Activated T-cell treated with anti-CD3 and anti-CD28 coated beads for 24 hours (primary cell): ENCODE measurements at places on chromosomes 3 and 15.

DNA sequence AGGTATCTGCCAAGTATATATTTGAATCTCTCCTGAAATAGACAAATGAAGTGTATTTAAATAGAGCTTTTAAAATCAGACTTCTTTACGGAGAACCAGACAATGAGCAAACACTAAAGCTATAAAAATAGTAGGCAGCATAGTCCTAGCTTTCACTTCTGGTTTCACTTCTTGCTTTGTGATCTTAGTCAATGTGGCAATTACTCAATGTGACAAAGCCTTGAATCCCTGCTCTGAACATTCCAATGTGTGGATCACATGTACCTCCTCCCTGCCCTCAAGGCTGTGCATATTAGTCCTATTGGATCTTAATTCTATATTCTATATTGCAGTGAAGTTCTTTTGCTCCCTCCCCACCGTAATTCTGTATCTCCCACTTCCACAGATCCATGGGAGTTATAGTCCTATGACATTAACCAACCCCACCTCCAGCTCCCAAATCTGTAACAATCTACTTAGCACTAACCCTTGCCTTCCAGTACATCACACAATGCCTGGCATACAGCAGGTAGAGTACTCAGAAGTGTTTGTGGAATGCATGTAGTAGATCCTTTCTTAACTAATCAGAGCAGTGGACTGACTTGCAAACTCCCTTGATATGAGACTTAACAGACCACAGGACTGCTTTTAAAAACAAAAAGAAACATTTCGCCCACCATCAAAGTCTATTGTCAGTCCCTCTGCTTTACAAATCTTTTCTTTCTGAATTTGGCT lies 24.3 kb upstream of the CP start:
- DNase-seq: no peak

- no peak for DNase-seq
These were observed 23.9 kb upstream of the CTXND1 start for GRCh38 chr15:80275961-80276360.

DNA sequence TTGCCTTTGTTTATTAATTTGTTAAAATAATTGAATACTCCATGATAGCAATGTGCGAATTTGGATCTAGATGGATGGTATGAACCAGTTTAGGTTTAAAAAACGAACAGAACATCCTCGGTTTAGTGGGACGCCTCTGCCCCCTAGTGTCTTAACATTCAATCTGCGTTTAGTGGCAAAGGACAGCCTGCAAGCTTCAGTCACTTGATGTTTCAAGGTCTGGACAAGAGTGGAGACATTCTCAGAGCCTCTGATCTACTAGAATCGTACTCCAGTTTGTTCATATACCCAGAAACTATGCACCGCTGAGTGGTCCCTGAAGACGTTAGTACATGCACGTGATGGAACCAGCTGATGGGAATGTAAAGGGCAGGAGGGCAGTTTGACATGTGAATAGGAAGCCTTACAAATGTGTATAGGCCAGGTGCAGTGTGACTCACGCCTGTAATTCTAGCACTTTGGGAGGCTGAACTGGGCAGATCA lies 17.8 kb upstream of the ATP13A4 start:
- DNase-seq: peak; percentile 34

DNA sequence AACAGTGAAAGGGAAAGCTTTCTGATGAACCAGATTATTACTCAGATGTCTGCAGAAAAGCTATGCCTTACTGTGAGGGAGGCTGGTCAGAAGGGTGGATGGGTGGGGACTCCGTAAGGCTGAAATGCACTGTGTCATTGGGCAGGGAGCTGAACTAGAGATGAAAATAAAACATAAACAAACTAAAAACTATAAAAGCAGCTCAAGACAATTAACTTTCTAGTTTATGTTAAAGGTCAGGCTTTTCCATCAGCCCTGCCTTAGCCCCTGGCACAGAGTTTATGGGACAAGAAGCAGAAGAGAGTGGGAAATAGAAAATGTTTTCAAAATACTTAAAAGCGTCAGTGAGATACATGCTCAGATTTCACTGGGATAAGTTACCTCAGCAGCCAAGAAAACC lies 310.0 kb upstream of the UBE2E2 start:
- no peak for DNase-seq

GRCh38 chr3:183698756-183699155 lies 1.2 kb downstream of the YEATS2 start:
- DNase-seq: no peak

DNA sequence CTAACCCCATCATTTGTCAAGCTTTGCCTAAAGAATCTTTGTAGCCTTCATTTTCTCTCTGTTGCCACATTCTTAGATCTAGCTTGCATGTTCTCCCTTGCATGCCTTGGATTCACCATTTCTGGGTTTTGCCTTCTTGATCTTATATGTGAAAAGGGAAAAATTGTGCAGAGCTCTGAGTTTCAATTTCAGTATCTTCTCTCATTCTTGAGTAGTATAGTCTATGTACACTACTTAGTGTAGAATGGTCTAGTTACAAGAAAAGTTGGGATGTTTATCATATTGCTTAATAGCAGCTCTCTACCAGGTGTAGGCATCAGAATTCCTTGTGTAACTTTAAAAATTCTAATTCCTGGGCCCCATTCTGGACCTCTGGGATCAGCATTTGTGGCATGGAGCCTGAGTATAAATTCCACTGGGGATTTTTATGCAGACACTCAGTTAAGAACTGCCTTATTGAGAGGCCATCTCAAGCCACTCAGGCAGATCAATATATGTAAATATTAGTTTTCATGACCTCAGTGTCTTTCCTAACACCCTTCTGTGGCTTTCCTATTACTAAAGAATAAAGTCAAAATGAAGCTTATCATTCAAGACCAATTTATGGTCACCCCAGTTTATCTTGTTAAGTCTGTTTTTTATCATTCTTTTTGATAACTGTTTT lies 23.4 kb downstream of the GTF2E1 start:
- no peak for DNase-seq

GRCh38 chr3:149368201-149368673 lies 9.2 kb downstream of the TM4SF1 start:
- no peak for DNase-seq

GRCh38 chr3:164550857-164551256 lies 527.4 kb downstream of the SI start:
- DNase-seq: no peak

DNA sequence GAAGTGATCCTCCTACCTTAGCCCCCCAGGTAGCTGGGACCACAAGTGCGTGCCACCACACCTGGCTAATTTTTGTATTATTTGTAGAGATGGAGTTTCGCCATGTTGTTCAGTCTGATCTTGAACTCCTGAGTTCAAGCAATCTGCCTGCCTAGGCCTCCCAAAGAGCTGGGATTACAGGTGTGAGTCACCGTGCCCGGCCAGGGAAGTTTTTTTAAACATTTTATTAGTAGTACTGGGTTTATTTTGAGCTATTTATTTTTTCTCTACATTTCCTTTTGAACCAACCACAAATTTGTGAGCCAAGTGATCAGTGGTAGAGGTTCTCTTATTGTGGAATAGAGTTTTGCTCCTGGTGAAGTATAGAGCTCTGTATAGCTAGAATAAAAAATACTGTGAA lies 33.7 kb downstream of the ARMC8 start:
- DNase-seq: no peak

DNA sequence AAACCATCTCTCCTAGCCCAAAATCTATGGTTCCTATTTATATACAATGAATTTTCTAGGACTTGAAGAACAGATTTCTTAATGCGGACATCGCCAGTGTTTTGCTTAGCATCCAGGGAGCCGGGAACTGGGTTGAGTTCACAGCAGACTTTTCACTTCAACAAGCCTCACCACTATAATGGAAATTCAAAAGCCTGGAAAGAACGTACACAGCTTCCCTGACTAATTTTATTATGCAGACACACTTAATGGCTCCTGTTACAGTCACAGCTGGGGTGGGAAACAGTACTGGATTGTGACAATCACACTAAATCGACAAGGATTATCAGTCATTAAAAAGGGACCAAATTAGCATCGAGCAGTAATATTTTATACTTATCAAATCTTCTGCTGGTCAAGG lies 129.2 kb upstream of the BNIP2 start:
- DNase-seq: no peak

- DNase-seq: no peak
These were observed 8.4 kb upstream of the PLA2G4D start for GRCh38 chr15:42102646-42103235.

- no peak for DNase-seq
These were observed 206.7 kb downstream of the ZNF621 start for GRCh38 chr3:40731445-40731844.

- DNase-seq: no peak
These were observed 20.3 kb upstream of the NOX5 start for GRCh38 chr15:68994149-68994548.

DNA sequence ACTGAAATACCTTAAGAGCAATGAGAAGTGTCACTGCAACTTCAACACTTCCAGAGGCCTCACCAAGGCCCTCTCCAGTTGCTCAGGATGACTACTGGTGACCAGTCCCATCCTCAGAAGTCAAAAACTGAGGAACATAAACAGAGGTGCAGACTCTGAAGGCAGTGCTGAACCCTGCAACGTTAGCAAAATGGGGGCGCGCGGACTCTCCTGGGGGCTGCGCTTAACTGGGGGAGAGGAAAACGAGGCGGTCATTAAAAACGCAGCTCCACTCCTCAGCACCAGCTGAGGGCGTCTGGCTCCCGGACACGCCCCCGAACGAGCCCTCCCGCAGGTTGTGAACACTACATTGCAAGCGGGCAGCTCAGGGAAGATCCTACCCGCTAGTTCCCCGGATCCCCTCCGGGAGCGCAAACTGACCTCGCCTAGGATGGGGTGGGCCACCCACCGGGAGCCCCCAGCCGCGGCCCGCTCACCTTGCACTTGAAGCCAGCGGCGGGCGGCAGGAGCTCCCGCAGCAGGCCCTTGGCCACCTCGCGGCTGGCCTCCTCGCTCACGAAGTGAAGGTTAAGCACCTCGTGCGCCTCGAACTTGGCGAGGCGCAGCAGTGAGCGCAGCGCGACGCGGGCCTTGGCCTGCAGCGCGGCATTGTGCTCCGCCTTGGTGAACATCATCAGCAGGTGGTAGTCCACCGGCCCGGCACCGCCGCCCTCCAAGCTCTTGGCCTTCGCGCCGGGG lies 711 bp downstream of the XXYLT1 start:
- peak; percentile 22 for DNase-seq

DNA sequence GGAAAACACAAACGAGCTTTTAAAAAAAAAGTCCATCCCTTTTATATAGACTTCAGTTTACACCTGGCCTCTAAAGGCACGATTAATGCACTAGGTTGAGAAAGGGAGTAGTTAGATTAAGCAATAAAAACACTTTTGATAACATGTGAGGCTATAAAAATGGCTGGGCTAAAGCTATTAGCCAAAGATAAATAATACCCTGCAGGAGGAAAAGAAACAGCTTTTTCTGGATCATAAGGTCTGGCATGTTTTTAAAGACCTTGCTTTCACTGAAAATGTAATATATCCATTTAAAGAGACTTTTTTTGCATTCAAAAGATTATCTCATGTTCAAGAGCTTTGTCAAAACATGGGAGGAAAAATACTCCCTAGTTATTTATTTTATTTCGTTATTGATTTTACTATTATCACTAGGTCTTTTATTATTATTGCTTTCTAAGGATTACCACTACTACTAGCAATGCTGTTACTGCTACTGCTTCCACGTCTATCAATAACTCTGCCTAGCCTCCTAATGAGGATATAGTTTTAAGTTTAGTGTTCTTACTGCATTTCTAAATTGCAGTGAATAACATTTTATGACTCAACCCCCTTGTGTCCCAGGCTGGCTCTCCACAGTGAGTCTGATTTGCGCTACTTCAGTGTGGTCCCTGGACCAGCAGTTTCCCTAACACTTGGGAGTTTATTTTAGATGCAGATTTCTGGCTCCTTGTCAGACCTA lies 93.4 kb downstream of the THRB start:
- no peak for DNase-seq

GRCh38 chr3:63768386-63768785 lies 50.7 kb upstream of the C3orf49 start:
- no peak for DNase-seq

DNA sequence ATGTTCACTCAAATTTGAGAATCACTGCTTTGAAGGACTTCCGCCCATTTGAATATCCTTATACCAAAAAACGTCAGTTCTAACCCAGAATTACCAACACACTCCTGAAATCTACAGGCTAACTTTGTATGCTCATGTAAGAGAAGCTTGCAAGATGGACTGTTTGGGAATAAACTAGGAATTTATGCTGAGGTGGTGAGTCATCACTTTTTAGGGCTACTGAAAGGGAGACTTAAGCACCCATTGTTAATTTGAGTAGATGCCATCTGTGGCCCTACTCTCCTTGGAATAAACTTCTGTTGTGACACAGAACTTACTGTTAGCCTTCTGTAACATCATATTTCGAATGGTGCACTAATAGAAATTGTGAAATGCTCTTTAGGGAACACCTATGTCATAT lies 74.6 kb downstream of the FGF12 start:
- DNase-seq: no peak

- no peak for DNase-seq
These were observed 31.2 kb downstream of the SLC25A36 start for GRCh38 chr3:140972833-140973232.

DNA sequence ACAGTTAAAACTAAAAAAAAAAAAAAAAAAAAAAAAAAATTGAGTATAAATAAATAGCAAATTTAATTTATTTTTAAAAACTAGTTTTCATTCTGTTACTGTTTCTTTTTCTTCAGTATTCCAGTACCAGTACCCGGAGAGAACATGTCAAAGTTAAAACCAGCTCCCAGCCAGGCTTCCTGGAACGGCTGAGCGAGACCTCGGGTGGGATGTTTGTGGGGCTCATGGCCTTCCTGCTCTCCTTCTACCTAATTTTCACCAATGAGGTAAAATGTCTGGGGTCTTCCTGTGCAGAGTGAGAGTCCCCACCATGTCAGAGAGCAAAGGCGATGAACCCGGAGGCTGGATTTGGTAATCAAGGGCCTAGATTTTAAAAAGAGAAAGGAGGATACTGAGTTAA lies 4.4 kb downstream of the TMEM43 start:
- no peak for DNase-seq

DNA sequence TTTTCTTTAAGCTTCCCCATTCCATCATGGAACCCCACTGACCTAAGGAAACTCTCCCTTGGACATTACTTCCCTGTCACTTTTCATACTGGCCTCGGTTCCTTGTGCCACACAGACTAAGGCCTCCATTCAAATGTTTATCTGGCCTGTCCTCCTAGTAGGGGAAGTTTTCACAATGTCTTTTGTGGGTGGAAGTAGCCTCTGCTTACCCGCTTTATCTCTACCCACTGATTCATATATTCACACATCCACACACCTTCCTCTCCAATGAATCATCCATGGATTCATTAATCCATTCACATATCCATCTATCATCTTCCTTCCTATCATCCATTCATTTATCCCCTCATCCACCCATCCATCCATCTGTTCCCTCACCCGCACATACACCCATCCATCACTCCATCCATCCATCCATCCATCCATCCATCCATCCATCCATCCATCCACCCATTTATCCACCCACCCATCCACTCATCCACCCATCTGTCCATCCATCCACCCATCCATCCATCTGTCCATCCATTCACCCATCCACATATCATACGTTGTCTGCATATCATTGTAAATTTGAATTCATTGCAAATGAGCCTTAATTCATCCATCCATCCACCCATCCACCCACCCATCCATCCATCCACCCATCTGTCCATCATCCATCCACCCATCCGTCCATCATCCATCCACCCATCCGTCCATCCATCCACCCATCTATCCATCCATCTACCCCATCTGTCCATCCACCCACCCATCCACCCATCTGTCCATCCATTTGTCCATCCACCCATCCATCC lies 49.1 kb downstream of the IQSEC1 start:
- DNase-seq: no peak
